ENCODE measurements at places on chromosomes 12 and 14.

- no peak for DNase-seq
Measured at GRCh38 chr12:72498354-72498753, 226.2 kb downstream of the TRHDE start.

GRCh38 chr14:61754627-61755381 lies 7.4 kb upstream of the SNAPC1 start:
- no peak for DNase-seq

GRCh38 chr12:765840-766239 lies 13.5 kb downstream of the WNK1 start:
- no peak for DNase-seq

DNA sequence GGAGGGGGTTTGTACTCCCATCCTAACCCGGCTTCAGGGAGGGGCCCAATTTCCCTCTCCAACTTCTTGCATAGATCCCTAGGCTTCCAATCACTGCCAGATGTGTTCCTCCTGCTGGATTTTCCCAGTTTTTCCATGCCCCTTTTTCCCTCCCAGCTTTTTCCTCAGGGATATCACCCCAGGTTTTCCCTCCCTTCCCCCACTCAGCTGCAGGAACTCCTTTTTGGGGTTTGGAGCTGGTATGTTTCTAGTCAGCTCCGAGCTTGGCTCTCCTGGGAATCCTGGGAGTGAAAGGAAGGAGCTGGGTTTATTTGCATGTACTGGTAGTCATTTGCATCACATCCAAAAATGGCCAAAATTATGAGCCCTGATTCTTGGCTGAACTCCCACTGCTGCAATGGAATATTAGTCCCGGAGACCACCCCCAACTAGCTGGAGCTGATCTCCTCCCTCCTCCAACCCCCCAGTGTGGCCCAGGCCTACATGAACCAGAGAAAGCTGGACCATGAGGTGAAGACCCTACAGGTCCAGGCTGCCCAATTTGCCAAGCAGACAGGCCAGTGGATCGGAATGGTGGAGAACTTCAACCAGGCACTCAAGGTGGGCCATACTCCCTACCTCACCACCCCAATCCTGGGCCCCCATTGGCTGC lies 1.4 kb upstream of the RDH5 start:
- DNase-seq = peak; percentile 72

GRCh38 chr12:54431911-54432814 lies 13.1 kb upstream of the ITGA5 start:
- DNase-seq = peak; percentile 71

- DNase-seq = no peak
Measured at GRCh38 chr14:94364037-94364436, 24.4 kb downstream of the SERPINA1 start.

DNA sequence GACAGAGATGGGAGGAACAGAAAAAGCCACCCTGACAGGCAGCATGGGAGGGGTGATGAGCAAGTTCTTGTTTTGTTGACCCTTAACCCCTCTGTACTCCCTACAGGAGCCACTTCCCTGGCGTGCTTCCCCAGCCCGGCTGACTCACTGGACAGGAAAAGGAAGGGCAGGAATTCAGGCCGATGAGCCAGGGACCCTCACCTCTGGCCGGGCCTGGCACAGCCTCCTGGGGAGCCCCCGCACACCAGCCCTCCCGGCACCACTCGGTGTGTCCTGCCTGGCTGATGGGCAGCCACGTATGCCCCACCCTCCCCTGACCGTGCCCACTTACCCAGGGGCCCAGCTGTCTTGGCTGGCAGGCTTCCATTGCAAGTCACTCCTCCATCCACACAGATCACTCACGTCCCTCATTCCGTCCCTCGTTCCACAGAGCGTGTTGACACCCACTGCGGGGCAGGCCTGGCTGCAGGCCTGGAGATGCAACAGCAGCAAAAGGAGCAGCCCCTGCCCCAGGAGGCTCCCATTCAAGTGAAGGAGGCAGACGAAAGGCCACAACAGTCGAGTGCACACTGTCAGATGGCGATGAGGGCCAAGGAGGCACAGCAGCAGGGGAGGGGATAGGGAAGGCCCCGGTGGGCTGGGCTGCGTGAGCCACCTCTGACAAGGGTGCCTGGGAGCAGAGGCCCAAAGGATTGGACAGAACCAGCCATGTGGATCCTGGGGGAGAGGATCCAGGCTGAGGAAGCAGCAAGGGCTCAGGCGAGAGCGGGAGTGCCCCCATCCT lies 19.7 kb upstream of the CD9 start:
- DNase-seq = peak; percentile 63

- DNase-seq = no peak
Measured at GRCh38 chr12:109347589-109347988, at the start of gene MYO1H. TSS of gene MYO1H (plus strand) at chr12:109347900. CDS start at chr12:109347961, 61 bp downstream.

DNA sequence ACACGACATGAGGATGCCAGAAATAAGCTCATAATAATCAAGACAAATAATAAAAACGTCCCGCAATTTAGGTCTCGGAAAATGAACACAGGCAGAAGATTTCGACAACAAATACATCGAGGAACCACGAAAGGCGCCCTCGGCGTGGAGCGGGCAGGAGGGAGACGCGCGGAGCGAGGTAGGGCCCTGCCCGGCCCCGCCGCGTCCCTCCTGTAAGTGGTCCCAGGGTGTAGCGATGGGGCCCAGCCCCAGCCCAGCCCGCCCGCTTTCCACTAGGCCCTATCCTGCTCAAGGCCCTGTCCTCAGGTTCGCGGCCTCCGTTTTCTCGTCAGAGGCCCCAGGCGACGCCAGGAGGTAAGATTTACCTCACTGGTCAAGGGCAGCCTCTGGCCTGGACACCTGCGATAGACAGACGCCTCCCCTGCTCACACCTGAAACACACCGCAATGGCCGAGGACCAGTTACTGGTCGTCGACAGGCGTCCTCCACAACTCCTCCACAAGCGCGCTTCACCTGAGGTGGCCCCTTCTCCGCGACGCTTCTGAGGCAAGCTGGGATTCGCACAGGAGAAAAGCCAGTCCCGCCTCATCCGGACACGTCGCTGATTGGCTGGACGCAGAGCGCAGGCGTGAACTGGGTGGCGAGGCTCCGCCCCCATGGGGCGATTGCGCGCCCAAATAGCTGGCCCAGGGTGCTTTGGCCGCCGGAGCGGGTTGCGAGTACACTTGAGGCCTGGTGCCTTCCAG lies at the start of gene SYCP3:
Gene SYCP3, minus strand, starts transcription at position 543 of the 746 bp plus-strand sequence. CDS start 1,527 bp downstream, outside the sequence.
- no peak for DNase-seq

DNA sequence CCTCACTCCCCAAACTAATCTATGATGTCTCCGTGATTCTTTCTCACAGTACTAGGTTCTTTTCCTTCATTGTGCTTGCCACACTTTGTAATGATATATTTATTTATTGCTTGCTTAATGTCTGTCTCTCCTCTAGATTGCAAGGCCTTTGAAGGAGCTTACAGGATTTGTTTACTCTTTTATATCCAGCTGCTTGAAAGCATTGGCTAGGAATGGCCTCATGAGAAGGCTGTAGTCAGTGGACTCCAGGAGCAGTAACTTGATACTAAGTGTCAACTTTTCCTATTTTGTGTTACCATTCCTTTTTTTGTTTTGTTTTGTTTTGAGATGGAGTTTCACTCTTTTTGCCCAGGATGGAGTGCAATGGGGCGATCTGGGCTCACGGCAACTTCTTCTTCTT lies 7.3 kb upstream of the FAM234B start:
- DNase-seq = no peak

DNA sequence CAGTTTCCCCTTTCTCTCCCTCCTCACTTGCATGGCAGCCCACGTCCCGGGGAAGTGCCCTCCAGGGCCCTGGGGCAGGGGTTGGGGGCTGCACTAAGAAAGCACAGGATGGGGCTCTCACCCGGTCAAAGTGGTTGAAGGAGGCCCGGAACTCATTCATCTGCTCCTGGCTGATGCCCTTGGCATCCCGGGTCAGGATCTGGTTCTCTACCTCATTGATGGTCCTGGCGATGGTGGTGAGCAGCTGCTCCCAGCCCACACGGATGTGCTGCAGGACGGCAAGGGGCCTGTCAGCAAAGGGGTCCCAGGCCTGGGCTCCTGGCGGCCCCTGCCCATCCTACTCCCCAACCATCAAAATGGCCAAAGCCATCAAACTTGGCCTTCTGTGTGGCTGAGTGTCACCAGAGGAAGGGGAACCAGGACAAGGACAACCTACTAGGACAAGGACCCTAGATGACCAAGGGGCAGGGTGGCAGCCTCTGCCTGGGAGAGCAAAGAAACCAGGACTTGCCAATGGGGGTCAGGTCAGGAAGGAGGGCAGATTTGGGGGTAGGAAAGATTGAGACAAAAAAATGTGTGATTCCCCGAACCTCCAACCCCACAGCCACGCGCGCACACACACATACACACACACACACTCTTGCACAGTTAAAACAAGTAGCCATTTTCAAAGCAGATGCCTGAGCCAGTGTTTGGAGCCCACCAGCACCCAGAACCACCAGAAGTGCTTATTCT lies 87.1 kb upstream of the ZFP36L1 start:
- DNase-seq = no peak

- no peak for DNase-seq
Measured at GRCh38 chr14:21261824-21262223, 7.4 kb downstream of the HNRNPC start.

- DNase-seq = no peak
Measured at GRCh38 chr14:42877716-42878115, 1271.0 kb downstream of the LRFN5 start.

DNA sequence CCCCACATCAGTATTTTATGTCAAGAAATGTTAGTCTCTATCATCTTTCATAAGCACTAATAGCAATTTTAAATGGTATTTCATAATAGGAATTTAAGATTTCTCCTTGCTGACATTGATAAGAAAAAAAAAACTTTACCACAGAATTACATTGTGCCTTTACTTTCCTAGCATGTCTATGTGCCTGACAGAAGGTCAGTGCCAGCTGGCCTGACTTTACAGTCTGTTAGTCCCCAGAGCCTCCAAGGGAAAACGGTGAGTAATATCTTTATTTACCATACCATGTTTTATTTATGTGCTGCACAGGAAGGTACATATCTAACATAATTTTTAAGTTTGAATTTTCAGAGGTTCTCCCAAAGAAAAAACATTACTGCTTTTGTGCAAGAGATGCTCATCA lies 152.0 kb upstream of the AEBP2 start:
- DNase-seq = no peak

- DNase-seq = peak; percentile 14
Measured at GRCh38 chr14:101029668-101030290, 126.3 kb upstream of the RTL1 start.

Measured in right hindlimb (tissue), 1 donor.